Cardiac fibroblast (primary cell): ENCODE measurements at places on chromosomes 7 and 10.

- DNase-seq, result no peak
Observed at GRCh38 chr10:132449811-132450181, 52.8 kb downstream of the PWWP2B start.

GRCh38 chr10:18658271-18659124 is 733 bp upstream of the ARL5B start:
- peak; percentile 54 for DNase-seq

GRCh38 chr10:100391163-100392002 is 44.4 kb downstream of the SCD start:
- DNase-seq, result no peak

- no peak for DNase-seq
Observed at GRCh38 chr10:51377070-51377931, 303.0 kb downstream of the PRKG1 start.

- no peak for DNase-seq
Observed at GRCh38 chr7:20409961-20410360, 79.3 kb downstream of the ITGB8 start.

GRCh38 chr7:120554960-120555571 is 282.1 kb downstream of the KCND2 start:
- peak; percentile 77 for DNase-seq

DNA sequence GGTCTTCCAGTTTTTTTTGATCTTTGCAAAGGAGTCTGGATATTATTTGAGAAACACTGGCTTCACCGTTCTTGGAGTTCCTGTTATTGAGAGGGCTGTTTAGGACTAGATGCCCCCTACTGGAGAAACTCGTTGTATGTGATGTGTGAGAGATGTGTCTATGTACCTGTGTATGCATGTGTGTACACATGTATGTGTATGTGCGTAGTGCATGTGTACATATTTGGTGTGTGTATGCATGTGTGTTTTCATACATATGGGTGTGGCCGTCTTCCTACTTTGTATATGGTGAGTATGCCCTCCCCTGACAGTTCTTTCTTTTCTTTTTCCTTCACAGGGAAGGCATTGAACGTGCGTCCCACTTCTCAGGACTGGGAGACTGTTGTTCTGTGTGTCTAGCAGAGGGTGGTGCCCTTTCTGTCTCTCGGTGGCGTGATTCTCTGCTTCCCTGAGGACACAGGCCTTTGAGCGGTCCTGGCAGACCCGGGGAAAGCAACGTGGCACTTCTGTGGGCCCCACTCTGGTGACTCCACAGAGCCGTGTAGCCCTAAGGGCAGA is 3.0 kb upstream of the CALHM3 start:
- DNase-seq, result peak; percentile 89

GRCh38 chr10:1403508-1404322 is 333.6 kb downstream of the ADARB2 start:
- DNase-seq, result no peak

DNA sequence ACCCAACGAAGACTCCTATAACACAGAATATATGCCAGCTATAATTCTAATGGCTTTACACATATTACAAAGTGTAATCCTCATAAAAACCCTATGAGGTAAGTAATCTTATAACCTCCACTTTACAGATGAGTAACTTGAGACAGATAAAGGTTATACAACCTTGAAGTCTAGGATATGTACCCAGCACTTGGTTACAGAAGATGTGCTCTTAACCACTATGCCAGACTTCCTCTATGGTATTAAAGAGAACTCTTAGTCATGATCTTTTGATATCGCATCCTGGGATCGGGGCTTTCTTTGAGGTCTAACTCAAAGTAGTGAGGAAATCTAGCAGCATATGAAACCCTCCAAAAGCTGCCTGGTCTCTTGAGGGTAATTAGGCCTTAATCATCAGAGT is 319.2 kb upstream of the LRRN3 start:
- no peak for DNase-seq

- DNase-seq, result peak; percentile 79
Observed at GRCh38 chr10:110530131-110530831, 32.6 kb downstream of the DUSP5 start.

GRCh38 chr10:114668375-114669080 is 10.5 kb upstream of the ABLIM1 start:
- no peak for DNase-seq

DNA sequence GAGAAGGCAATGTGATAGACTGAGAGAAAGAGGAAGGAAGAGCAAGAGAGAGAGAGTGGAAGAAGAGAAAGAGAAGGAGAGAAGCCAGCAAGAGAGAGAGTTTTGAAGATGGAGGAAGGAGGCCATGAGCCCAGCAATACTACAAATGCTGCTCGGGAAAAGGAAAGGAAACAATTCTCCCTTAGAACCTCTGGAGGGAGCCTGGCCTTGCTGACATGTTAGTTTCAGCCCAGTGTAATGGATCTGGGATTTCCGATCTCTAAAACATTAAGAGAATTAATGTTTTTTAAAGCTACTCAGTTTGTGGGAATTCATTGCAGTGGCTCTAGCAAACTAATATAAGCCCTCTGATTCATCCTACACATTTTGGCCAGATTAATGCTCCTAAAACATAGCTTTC is 206.8 kb upstream of the MTPN start:
- no peak for DNase-seq

GRCh38 chr10:70926226-70927000 is 38.0 kb upstream of the PCBD1 start:
- DNase-seq, result no peak

GRCh38 chr10:73653701-73654100 is 2.1 kb downstream of the SYNPO2L start:
- DNase-seq, result peak; percentile 58

GRCh38 chr10:35834877-35835494 is 192.9 kb upstream of the FZD8 start:
- no peak for DNase-seq

GRCh38 chr10:110802090-110802489 is 69.6 kb upstream of the PDCD4 start:
- DNase-seq, result peak; percentile 78

GRCh38 chr7:23915236-23915635 is 205.2 kb downstream of the STK31 start:
- DNase-seq, result no peak

DNA sequence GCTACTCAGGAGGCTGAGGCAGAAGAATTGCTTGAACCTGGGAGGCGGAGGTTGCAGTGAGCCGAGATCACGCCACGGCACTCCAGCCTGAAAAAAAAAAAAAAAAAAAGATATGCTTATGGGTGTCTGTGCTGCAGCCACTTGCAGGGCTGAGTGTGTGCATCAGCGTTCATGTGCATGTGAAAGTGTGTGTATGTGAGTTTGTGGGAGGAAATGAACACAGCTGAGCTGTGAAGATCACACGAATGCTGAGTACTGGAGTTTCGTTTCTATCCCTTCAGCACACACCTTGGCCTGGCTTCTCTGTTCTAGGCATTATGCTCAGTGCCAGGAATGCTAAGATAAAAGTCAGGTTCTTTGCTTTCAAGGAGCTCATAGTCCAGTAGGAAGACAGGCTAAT is 12.0 kb upstream of the SVOPL start:
- no peak for DNase-seq

GRCh38 chr7:29113384-29114102 is 32.8 kb downstream of the CPVL start:
- DNase-seq, result peak; percentile 38

DNA sequence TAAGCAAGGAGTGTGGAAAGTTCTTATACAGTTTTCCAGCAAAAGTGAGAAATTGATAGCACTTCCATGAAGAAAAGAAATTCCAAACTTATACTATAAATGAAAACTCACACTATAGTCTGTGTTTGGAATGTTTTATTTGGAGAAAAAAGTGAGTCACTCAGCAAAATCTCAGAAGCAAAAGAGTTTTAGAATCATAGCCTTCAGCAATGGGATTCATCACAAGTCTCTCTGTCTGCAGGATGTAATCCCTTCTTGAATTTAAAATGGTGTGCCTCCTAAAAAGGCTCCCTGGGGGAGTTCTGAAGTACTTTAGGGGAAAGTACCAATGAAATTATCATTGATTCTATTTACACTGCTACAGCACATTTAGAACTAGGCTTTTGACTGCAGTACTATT is 756.4 kb downstream of the XPNPEP1 start:
- DNase-seq, result no peak

DNA sequence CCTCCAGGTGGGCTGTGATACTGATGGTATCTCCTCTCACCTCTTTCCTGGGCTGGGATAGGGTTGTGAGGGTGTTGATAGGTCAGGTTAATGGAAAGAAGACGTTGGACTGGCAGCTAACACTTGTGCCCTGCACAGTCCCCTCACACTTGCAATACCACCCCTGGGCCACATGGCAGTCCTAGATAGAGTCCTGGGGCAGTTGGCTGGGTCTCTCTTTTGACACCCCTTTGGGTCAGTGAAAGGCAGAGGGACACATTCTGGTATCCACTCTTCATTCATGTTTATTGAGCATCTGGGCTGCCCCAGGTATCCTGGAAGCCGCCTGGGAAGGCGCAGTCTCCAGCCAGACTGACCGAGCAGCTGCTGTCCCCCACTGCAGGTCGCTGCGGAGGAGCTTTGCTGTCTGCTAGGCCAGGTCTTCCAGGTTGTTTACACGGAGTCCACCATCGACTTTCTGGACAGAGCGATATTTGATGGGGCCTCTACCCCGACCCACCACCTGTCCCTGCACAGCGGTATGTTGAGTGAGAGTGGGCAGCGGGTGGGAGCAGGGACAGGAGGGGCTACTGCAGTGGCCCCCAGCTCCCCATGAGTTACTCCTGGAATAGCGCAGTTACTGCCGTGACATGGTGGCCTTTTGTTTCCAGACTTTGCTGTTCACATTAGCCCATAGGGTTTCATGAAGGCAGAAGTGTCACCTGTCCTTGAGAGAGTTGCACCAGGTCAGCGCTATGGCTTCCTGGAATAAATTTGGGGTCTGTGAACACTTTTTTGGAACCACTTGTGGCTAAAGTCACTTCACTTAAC is 19.1 kb downstream of the NACAD start:
- DNase-seq, result no peak

- DNase-seq, result peak; percentile 57
Observed at GRCh38 chr7:131861620-131862346, 305.4 kb upstream of the PODXL start.

- DNase-seq, result no peak
Observed at GRCh38 chr10:2900530-2900929, 166.8 kb upstream of the PFKP start.

DNA sequence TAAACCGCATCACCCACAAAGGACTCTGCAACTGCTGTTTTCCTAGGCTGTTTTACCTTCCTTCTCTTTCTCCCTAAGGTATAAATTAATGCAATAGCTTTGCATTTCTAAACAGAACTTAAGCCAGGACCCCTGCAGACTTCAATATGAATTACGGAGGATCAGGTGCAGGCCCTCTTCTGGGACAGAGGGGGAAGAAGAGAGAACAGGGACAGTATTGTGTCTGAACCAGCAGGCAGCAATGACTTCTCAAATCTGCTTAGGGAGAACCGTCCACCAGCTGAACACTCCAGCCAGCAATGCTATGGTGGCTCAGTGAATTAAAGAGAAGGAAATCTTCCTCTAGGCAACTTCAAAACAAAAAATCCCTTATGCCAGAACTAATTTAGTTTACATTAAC is 35.7 kb downstream of the POLR3A start:
- DNase-seq, result no peak

- peak; percentile 48 for DNase-seq
Observed at GRCh38 chr7:11127114-11127785, 153.6 kb downstream of the PHF14 start.

- no peak for DNase-seq
Observed at GRCh38 chr10:24357344-24358004, 148.5 kb downstream of the KIAA1217 start.

DNA sequence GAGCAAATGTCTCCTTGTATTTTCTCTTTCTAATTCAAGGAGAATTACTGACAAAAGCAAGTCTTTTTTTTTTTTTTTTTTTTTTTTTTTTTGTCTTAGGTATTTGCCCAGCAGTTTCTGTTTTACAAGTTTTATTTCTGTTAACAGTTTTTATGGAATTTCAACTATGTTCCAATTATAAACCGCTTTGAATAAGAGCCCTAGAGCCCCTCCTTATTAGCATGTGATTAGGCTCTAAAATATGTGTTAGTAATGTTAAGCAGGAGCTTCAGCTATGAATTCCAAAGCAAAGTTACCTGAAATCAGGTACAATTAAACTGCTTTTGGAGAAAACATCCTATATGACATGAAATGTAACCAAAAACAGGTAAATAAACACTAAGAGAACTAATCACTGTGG is 997.0 kb upstream of the POT1 start:
- DNase-seq, result no peak

DNA sequence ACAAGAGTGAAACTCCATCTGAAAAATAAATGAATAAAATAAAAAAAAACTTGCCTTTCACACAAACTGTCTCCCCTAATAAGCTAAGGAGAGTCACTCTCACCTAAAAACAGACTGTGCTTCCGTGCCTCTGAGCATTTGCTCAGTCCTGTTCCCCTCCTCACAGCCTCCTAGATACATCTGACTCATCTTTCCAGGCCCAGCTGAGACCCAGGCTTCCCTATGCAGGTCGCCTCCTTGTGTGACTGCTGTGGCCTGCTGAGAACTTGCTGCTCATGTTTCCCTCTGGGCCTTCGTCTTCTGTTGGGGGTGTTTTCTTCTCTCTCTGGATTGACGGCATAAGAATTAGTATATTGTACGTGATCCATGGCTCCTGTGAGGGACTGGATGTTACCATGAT is 777.7 kb downstream of the LRMDA start:
- peak; percentile 27 for DNase-seq

GRCh38 chr10:103816431-103816830 is 38.9 kb downstream of the SH3PXD2A start:
- DNase-seq, result no peak

- DNase-seq, result peak; percentile 63
Observed at GRCh38 chr7:149562602-149563001, 65.0 kb upstream of the ZNF746 start.

GRCh38 chr7:45174966-45175765 is 17.6 kb downstream of the RAMP3 start:
- DNase-seq, result no peak

GRCh38 chr10:60426425-60426824 is 36.8 kb upstream of the ANK3 start:
- DNase-seq, result peak; percentile 94

GRCh38 chr7:88267421-88267820 is 39.3 kb downstream of the STEAP4 start:
- DNase-seq, result no peak

- DNase-seq, result no peak
Observed at GRCh38 chr10:71086439-71087080, 125.8 kb upstream of the UNC5B start.

DNA sequence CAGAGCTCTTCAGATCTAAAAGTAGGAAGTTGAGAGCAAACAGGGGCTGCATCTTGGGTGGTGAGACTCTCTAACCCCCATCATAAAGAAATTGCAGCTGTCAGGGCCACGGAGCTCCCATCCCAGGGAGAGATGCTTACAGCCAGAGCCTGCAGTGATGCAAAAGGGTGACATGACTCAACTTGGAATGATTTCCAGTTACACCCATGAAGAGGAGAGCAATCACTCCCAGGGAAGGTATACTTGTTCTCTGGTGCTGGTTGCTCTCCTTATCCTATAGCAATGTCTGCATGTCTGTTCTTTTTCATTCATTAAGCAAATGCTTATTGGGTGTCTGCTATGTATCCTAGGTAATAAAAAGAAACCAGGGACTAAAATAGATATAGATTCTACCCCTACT is 228.0 kb downstream of the RAB11FIP2 start:
- no peak for DNase-seq

- no peak for DNase-seq
Observed at GRCh38 chr7:138907201-138907847, 73.9 kb downstream of the KIAA1549 start.
